MV-4-11 (cell line): ENCODE measurements at places on chromosomes 2 and 18.

GRCh38 chr2:160275656-160276055 lies 75.6 kb upstream of the ITGB6 start:
- DNase-seq: no peak

GRCh38 chr2:467543-467891 lies 179.6 kb upstream of the ALKAL2 start:
- no peak for DNase-seq

DNA sequence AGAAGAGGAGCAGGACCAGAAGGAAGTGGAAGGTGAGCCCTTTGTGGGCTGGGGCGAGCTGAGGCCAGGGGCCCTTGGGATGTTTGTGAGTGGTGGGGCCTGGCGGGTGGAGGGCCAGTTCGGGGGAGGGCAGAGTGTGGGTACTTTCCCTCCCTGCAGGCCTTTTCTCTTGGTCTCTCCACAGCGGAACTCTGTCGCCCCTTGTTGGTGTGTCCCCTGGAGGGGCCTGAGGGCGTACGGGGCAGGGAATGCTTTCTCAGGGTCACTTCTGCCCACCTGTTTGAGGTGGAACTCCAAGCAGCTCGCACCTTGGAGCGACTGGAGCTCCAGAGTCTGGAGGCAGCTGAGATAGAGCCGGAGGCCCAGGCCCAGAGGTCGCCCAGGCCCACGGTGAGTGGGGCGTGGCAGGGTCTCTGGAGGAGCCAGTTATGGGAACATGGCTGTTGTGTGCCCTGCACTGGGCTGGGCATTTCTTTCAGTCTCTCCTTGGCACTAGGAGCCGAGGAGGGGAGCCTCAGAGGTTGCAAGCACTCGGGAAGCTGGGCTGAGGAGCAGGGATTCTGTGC lies 10.8 kb downstream of the STK11IP start:
- no peak for DNase-seq

DNA sequence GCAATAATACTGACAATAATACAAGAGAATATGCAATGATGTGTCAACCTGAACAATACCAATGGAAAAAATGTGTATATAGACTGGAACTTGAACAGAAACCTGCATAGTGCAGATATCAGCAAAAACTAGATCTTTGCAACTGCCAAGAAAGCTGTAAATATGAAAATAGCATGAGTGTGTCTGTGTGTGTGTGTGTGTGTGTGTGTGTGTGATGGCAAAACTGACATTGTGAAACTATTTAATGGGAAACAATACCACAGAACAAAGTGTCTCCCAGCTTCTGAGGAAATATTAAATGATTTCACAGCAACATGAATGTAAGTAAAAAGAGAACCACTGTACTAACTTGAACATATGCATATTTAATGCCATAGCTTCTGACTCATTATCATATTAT lies 558.2 kb upstream of the LINC00305 start:
- DNase-seq: peak; percentile 85

- no peak for DNase-seq
Measured at GRCh38 chr2:187299122-187299906, 148.7 kb downstream of the CALCRL start.

GRCh38 chr2:10326707-10327594 lies 24.2 kb downstream of the HPCAL1 start:
- no peak for DNase-seq

GRCh38 chr2:123451542-123451941 lies 573.5 kb upstream of the CNTNAP5 start:
- no peak for DNase-seq

GRCh38 chr2:153101187-153101586 lies 377.4 kb downstream of the RPRM start:
- DNase-seq: no peak
